ENCODE measurements at places on chromosomes 3 and 15. TPM values are rescaled to one million over a fixed set of nuclear protein-coding genes. Genes with fewer than 3 reads are reported as not detected.
A peak's percentile ranks its signal among the peaks of the same experiment; 100 is the strongest.

DNA sequence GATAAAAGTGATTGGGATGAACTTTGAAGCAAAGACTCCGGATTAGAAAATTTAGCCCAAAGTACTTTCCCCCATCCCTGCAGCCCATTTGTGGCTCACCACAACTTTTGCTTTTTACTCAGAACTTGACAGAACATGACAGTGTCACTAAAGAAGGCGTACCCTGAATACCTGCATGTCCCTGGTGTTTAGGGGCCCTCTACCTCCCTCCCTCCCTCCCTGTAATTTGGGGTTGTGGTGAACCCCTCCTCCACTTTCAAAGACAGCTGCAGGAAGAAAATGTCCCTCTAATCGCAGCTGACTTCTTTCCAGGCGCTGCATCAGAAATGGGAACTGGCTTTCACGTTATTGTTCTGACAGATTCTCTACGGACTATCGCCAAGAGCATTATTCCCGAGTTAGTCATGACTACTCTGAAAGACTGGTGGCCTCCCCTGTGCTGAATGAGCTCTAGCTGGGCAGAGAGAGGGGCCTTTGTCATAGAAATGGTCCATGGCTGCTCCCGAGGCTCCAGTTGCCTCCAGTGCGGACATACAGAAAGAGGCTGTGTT lies 93.2 kb upstream of the ARHGEF3 start:
- DNase-seq, result no peak

DNA sequence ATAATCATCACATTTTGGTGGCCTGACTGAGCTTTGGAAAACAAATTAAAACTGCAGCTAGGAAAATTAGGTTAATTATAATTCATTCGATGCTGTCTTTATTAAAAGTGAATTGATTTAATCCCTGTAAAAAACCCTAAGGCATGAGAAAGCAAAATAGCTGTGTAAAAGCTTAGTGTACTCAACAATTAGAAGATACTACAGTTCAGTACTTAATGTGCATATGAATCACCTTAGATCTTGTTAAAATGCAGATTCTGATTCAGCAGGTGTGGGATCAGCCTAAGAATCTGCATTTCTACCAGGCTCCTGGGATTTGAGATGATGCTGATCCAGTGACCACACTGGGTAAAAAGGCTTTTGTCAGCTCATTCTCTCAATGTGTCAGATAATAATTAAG lies 559.9 kb upstream of the GOLIM4 start:
- DNase-seq, result no peak

DNA sequence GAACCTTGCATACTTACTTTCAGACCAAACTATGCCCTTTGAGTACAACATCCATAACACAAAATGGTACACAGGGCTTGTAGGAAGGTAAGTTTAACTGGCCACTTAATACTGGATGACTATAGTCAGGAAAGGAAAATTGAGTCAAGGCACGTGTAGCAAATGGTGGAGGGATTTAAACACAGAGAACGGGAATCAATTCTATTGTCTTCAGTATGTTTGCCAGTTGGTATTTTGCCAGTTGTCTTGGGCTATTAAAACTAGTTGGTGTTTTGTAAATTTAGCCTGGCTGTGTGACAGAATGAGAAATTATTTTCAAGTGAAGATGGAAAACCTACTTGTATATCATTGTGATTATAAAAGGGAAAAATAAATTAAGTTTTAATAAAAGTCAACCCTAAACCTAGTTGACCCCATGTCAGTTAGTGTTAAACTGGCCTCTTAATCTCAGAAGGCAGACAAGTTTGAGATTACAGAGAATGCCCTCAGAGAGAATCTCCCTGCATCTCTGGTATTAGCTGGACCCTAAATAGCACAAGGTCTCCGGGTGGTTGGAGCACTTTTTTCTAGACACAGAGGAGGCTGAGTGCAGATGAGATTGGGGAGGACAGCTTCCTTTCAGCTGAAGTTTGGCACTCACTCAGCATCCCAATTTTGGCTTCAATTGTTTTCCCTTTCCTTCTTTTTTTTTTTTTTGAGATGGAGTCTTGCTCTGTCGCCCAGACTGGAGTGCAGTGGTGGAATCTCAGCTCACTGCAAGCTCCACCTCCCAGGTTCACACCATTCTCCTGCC lies 91.2 kb downstream of the MB21D2 start:
- no peak for DNase-seq

Gene CEP152
- total RNA-seq, result 14.1 TPM

DNA sequence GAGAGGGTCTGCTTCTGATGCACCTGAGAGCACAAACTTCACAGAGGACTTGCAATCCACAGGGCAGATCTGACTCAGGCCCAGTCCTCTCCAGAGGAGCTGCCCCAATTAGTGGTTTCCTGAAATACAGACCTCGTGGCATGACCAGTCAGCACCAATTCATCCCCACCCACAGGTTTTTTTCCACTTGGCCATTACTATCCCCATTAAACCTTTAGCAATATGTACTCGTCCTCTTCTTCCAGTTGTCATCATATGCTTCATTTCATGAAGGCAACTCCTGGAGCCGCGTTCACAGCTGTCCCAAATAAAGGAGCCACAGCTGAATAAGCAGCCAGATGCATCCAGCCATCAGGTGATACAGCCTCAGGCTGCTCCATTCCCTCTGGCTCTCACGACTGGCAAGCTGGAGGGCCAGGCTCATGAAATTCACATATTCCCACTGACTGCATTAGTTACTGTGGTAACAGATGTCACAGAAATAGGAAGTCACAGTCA lies 163.1 kb downstream of the FMN1 start:
- no peak for DNase-seq

GRCh38 chr15:68414206-68414555 lies 17.8 kb downstream of the ITGA11 start:
- DNase-seq, result no peak

DNA sequence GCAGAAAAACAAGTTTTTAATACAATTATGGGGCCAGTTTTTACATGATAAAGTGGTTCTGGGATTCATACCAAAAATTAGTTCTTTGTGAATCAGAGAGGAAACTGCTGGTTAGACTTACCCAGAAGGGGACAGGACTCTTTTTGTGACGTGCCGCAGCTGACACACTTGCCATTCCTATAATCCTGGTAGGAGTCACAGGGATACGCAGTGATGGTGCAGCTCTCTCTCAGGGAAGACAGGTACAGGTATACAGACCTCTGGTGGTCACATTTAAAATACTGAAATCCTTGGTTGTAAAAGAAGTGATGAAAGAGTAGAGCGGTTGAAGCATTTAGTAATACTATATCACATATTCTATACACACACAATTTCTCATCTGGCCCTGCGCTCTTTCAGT lies 20.2 kb upstream of the TMEM41A start:
- no peak for DNase-seq

DNA sequence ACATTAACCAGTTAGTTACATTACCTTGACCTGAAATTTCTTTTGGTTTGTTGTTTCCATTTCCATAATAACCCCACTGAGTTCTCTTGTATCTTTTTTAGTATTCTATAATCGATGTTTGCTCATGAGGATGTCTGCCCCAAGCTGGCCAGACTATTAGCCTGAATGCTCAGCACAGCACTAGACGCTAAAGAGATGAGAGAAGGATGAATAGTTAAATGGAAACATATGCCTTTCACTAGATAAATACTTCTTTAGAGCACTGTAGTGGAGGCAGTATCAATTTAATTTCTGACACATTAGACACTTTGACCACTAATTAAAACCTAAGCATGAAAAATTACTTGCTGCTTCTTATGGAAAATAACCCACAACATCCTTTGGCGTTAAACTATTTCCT lies 654.9 kb upstream of the KCNMB2 start:
- no peak for DNase-seq

Gene STXBP5L
- total RNA-seq, result not detected

DNA sequence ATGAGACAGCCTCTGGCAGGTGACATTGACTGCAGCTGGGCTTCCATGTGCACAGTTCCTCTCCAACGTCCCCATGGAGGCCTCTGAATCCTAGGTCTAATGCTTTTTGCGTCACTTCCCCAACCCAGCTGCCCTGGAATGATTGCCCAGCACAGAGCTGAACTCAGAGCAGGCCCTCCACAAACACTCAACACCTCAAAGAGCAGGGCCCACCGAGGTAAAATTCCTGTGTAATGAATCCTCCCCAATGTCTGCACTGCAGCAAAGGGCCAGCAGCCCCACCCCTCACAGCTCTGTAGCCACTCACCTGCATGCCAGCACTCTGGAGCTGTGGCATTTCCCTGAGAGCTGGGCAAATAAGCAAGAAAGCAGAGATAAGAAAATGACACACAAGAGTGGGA lies 42.6 kb upstream of the DUSP7 start:
- no peak for DNase-seq

DNA sequence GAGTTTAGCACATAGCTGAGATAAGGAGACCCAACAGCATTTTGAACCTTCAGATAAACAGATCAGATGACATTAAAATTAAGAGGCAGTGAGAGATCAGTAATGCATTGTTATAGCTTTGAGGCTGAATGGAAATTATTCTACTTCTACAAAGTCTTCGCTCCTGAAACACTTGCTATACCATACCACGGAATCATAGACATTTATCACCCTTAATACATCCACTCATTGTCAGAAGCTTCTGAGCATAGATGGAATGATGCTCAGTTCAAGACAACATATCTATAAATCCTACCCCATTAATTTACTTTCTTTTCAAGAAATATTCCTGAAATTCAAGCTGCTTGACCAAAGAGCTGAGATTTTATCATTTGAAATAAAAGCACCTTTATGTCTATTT lies 266.7 kb downstream of the C3orf38 start:
- no peak for DNase-seq

DNA sequence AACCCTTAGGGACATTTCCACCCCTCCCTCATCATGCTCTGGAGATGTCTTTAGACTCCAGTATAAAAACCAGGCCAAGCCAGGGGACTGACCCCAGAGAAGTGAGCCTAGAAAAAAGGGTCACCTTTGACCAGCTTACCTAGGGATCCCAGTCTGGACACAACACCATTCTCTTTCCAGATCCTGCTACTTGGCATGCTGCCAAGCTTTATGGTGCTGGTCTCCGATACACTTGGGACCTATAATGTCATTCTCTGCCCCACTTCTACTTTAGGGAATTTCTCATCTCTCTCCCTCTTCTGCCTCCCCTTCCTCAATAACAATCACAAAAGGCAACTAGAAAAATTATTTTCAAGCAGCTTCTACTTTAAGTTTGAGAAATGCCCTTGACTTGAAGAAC lies 124.4 kb downstream of the LRRN1 start:
- no peak for DNase-seq

GRCh38 chr3:51668756-51669155 lies 2.3 kb upstream of the TEX264 start:
- DNase-seq, result no peak

Gene NOX5
- 0.06 TPM for total RNA-seq

DNA sequence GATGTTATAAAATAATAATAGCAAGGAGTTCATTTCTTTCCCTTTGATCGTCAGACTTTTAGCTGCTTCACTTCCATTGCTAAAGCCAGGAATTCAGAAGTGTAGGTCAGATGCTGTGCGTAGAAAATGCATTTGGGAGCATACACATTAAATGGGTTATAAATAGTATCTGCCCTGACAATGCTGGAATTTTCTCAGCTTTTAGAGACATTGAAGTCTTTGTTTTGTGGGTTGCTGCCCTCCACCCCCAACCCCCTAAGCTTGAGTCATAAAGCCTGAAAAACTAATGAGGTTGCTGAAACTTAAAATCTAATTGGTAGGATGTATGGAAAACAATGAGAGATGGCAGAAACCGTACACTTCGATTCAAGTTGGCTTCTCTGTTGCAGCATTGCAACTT lies 81.9 kb downstream of the MITF start:
- no peak for DNase-seq

DNA sequence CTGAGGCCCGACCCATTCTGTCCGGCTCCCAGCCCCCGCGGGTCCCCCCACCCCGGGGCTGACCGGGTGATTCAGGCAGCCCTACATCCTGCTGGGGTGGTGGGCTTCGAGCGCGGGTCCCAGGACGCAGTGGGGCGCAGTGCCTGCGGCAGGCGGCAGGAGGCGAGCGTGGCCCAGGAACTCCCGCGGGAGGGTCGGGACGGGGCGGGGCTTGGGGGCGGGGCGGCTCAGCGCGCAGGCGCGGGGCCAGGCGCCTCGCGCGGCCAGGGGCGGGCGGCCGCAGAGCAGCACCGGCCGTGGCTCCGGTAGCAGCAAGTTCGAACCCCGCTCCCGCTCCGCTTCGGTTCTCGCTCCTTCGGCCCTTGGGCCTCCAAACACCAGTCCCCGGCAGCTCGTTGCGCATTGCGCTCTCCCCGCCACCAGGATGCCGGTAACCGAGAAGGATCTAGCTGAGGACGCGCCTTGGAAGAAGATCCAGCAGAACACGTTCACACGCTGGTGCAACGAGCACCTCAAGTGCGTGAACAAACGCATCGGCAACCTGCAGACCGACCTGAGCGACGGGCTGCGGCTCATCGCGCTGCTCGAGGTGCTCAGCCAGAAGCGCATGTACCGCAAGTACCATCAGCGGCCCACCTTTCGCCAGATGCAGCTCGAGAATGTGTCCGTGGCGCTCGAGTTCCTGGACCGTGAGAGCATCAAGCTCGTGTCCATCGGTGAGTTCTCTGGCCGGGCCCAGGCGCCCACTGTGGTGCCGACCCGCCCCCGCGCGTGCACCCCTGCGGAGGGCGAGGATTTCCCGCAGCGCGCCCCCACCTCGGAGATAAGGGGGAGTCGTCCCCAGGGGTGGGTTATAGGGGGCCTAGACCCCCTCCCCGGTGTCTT lies at the start of gene FLNB:
TSS of gene FLNB (plus strand) at position 282 of the 885 bp plus-strand sequence. CDS start at position 425, 143 bp downstream.
- DNase-seq, result no peak

GRCh38 chr15:46408312-46408711 lies 773.5 kb downstream of the SQOR start:
- DNase-seq, result no peak

DNA sequence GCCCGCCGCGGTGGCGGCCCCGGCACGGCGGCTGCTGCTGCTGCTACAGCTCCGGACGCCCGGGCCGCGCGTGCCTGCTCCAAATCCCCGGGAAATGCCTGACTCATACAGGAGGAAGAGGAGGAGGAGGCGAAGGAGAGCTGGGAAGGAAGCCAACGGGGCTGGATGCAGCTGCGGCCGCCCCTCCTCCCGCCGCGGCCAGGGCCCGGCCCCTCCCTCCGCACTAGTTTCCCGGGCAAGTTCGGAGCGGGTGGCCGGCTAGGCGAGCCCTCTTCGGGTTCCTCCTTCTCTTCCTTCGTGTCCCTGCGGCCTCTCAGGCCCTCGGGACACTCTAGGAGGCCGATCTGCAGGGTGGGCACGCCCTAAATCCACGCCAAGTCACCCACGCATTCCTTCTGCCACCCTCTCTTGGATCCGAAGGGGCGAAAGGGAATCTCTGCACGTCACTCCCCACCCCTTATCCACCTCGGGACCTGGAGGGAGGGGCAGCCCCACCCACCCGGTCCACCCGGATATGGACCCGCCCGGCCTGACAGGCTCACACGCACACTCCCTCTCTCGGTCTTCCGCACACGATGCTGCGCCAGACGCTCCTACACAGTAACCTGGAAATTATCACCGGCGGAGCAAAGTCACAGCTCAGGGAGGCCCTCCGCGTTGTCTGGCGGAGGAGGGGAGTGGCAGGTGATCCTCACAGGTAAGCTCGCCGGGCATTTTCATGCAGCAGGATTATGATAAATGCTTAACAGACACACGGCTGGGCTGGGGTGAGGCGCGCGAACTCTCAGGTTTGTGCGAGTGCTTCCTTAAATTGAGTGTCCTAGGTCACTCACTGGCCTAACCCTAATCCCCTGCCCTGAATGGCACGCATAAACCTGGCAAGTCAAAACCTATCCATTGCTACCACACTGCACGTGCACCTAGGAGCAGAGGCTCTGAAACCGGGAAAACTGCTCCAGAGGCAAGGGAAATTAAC lies at the start of the genes OSBPL10 and ZNF860:
TSS of gene OSBPL10 (minus strand) at position 57 of the 976 bp plus-strand sequence. CDS start 83 bp downstream, outside the sequence.
TSS of gene ZNF860 (plus strand) at position 545 of the 976 bp plus-strand sequence. CDS start 7,330 bp downstream, outside the sequence.
- no peak for DNase-seq

- peak; percentile 42 for DNase-seq
These were observed 37.7 kb downstream of the GPD1L start for GRCh38 chr3:32143849-32144757.

Gene SI
- total RNA-seq, result not detected

- DNase-seq, result no peak
These were observed 46.3 kb downstream of the FMN1 start for GRCh38 chr15:33148129-33148751.

Measured in epithelial cell of proximal tubule (primary cell).